HL-60 (cell line): ENCODE measurements at places on chromosomes 4 and X.

- DNase-seq = no peak
These were observed 280.9 kb upstream of the PRKX start for GRCh38 chrX:3994315-3994714.

DNA sequence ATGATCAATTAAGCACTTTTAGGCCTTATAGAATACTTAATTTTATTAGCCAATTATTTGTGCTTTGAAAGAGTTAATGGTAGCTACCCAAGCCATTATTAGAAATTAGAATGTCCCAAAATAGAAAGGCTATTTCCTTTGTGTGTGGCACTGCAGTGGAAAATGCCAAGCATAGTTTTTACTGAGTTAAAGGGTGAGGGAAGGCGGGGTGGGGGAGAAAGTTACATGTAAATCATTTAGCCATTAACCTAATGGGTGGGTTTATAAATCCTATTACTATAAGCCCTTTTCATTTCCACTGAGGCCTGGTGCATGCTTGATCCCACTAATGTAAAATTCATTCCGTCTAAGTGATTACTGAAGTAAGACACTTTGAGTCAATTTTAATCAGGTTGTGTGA lies 105.8 kb downstream of the POLA1 start:
- DNase-seq = no peak

DNA sequence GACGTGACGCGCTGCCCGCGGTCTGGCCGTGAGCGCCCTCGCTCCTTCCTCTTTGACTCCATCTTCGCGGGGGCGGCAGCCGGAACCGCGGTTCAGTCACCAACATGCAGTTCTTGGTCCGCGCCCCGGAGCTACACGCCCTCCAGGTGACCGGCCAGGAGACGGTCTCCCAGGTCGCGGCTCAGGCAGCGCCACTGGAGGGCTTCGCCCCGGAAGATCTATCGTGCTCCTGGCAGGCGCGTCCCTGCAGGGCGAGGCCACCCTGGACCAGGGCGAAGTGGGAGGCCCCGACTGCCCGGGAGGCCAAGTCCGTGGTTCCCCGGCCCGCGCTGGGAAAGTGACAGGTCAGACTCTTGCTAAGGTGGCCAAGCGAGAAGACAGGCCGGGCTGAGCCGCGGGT lies 2.9 kb downstream of the TRIML2 start:
- DNase-seq = no peak

- no peak for DNase-seq
These were observed 114.8 kb downstream of the REELD1 start for GRCh38 chr4:146329050-146329716.

DNA sequence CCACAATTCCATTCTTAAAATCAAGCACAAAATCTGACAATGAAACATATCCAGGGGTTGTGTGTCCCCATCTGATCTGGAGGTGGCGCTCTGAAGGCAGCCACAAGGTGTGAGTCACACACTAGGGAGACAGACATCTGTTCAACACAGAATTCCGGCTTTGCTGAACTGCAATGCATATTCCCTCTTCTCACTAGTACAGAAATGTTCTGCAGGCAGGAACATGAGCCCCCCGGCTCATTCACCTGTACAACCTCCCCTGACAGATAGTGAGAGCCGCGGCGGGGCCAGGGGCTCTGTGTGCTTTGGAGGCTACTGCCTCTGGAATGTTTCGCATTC lies 41.9 kb downstream of the WDR1 start:
- no peak for DNase-seq

DNA sequence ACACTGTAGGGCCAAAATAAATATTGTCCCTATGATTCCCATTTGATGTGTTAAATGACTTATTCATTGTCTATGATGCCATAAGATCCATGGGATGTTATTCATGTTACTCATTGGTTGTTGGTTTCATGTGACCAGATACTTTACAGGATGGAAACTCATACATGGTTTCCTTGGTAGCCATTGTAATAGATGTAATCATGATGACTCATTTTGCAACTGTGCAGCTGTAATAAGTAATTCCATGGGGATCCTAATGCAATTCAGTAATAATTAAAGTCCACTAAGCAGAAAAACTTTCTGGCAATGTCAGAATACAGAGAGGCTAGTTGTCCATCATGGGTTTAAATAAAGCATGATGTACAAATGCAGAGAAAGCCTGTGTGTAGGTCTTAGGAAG lies 389.7 kb upstream of the NR3C2 start:
- no peak for DNase-seq

- DNase-seq = no peak
These were observed 305.5 kb upstream of the EMCN start for GRCh38 chr4:100823066-100823992.

DNA sequence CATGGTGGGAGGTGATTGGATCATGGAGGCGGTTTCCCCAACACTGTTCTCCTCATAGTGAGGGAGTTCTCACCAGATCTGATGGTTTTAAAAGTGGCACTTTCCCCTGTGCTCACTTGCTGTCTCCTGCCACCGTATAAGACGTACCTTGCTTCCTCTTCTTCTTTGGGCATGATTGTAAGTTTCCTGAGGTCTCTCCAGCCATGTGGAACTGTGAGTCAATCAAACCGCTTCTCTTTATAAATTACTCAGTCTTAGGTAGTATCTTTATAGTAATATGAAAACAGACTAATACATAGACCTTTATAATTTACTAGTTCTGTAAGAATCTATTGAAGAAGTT lies 82.5 kb upstream of the PITX2 start:
- DNase-seq = no peak

- no peak for DNase-seq
These were observed 4.2 kb upstream of the NYX start for GRCh38 chrX:41442824-41443550.

- no peak for DNase-seq
These were observed 136.8 kb downstream of the TECRL start for GRCh38 chr4:64272432-64272831.

- no peak for DNase-seq
These were observed 32.6 kb downstream of the HMX1 start for GRCh38 chr4:8838961-8839431.
